ENCODE measurements at places on chromosomes 2 and 18.

GRCh38 chr2:239021651-239022436, 174.0 kb downstream of the TWIST2 start:
- no peak for DNase-seq

- DNase-seq, result no peak
These were observed 116.5 kb upstream of the FOSL2 start for GRCh38 chr2:28276076-28276618.

- DNase-seq, result no peak
These were observed 15.4 kb upstream of the STAT4 start for GRCh38 chr2:191166111-191166755.

GRCh38 chr2:225104321-225104720, 62.1 kb upstream of the DOCK10 start:
- DNase-seq, result no peak

DNA sequence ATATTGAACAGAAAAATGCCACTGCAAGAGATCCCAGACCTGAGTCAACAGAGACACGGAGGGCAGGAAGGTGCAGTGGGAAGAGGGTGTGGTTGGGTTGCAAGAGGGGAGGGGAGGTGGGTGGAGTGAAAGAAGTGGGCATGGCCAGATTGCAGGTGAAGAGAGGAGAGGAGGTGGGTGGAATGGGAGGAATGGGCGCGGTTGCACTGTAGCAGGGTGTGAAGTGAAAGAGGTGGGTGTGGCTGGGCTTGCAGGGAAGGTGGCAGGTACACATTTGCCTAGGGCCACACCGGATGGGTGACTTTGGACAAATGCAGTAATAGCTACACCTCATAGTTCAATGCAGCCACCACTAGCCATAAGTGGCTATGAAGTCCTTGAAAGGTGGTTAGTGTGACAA, 71.1 kb downstream of the DOCK10 start:
- DNase-seq, result no peak

GRCh38 chr2:118227698-118228508, 139.6 kb downstream of the INSIG2 start:
- DNase-seq, result no peak

- DNase-seq, result no peak
These were observed 11.8 kb upstream of the FN1 start for GRCh38 chr2:215447673-215448081.

- DNase-seq, result no peak
These were observed 194.9 kb downstream of the GALNT1 start for GRCh38 chr18:35776473-35776872.

DNA sequence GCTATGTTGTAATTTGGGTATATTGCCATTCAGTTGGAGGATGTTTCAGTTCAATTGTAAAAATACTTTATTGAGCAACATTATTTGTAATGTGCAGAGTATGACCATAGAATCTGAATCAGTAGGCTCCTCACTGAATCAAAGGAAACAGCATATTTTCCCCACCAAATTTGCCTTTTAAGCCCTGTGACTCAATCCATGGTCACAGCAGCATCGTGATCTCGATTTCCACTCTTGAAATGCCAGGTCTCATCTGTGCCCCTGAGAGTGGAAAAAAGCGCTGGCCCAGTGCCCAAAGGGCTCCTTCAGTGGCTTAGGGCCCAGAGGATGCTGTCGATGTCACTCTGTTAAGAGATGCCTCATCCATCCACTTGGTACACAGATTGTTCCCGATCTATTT, 57.5 kb downstream of the FHOD3 start:
- DNase-seq, result no peak

GRCh38 chr2:218023636-218024035, 20.8 kb upstream of the TNS1 start:
- DNase-seq, result peak; percentile 12

DNA sequence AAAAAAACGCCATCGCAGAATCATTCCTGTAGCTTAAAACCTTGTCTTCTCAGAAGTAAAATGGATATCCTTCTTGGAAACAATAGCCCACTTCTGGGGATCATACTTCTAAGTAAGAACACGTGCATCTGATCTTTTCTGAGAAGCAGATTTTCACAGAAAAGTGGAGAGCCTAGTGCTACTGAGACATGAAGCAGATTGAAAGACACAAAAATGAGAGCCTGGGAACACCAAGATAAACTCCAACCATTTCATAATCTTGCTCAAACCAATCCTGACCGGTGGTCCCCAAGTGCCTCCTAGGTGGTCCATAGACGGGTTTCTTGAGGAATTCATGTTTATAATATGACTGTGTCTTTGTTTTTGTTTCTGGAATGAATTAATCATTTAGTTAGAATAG, 191.2 kb downstream of the IRS1 start:
- DNase-seq, result no peak

- no peak for DNase-seq
These were observed 266.8 kb upstream of the SMIM21 start for GRCh38 chr18:75694292-75694691.

GRCh38 chr2:47205576-47206141, 50.6 kb upstream of the STPG4 start:
- DNase-seq, result peak; percentile 80

- no peak for DNase-seq
These were observed 4.5 kb downstream of the KIF3C start for GRCh38 chr2:25977768-25978167.

DNA sequence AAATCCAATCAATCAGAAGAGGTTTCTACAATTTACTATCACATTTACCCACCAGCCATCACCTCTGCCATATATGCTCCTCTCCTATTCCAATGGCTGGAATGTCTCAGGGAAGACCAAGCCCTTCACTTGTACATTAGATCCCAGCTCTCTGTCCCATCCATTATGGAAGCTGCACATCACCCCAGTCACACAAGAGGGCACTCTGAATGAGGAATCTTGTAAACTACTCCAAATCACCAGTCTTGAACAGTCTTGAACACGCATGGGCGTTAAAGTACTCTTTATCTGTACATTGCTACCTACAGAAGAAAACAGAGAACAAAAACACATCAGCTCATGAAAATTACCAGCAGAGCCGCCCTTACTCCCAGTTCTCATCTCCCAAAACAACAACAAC, 38.7 kb downstream of the ZC3H8 start:
- DNase-seq, result no peak

DNA sequence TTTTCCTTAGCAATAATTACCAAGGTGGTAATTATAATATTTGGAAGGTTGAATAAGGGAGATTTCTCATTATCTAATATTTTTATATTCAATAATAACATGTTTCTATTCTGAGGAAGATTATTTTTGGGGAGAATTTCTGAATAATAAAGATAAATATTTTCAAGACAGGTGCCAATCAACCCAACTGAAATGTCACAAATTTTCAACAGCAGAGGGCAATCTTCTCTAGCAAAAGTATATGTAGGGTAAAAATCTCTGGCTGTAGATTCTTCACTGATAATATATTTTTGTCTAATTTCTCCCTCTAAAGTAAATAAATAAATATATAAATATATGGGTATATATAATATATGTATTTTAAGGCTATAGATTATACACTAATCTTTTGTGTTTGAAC, 1187.2 kb upstream of the CRIM1 start:
- DNase-seq, result no peak

- DNase-seq, result peak; percentile 33
These were observed 35.7 kb upstream of the CABLES1 start for GRCh38 chr18:23099621-23100020.

DNA sequence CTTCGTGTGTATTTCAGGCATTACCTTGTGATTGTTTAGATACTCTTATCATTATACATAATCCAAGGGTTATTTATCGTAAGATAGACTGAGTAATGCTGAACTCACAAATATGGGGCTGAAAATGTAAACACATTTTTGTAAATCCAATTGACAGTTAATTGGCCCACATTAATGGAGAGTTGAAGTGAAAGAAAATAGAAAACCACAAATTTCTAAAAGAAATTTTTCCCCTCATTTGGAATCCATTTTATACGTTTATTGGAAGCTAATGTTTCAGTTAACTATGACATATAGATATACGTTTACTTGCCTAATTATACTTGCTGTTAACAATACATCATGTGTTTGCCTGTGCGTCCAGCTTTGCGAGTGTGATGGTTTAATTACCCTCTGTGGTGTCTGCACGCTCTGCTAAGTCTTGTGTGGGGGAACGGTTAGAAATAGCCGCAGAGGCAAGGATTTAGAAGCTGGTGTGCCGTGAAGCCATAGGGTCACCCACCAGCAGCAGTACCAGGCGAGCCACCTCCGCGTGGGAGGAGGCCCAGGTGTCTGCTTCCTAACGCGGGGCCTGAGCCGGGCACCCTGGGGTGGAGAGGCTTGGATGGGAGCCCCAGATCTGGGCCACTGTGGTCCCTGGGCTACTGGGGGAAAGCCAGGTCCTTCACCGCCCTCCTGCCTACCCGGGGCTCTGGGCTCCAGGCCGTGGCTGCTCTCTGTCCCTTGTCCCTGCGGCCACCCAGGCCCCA, 38.0 kb downstream of the TSHZ1 start:
- no peak for DNase-seq

GRCh38 chr18:73520229-73520628, 627.4 kb downstream of the FBXO15 start:
- DNase-seq, result no peak

- DNase-seq, result no peak
These were observed 42.3 kb downstream of the STPG4 start for GRCh38 chr2:47112665-47113435.

- DNase-seq, result no peak
These were observed 441.6 kb upstream of the RAB12 start for GRCh38 chr18:8167673-8168072.

- DNase-seq, result no peak
These were observed 4.5 kb upstream of the TMSB10 start for GRCh38 chr2:84900971-84901370.

DNA sequence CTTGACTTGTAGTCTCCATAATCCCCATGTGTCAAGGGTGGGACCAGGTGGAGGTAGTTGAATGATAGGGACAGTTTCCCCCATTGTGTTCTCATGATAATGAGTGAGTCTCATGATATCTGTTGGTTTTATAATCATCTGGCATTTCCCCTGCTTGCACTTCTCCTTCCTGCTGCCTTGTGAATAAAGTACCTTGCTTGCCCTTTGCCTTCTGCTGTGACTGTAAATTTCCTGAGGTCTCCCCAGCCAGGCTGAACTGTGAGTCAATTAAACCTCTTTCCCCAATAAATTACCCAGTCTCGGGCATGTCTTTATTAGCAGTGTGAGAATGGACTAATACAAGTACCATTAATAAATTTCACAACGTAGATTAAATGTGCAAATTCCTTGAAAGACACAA, 102.3 kb upstream of the EPB41L5 start:
- no peak for DNase-seq

DNA sequence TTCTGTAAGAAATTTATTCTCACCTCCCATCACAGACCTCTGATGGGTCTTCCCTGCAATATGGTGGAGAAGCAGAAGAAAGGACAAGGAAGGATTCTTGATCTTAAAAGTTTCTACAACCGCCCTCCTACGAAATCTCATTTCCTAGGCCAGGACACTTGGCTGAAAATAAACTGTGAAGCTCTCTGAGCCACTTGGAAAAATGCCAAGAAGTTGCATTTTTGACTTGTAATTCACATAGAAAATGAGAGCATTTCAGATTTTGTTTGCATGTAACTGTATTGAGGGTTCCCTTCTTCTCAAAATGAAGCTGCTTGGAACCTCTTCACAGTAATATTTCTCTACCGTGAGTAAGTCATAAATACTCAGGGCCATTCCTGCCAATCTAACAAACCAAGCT, 458.3 kb upstream of the SLC14A2 start:
- DNase-seq, result no peak

DNA sequence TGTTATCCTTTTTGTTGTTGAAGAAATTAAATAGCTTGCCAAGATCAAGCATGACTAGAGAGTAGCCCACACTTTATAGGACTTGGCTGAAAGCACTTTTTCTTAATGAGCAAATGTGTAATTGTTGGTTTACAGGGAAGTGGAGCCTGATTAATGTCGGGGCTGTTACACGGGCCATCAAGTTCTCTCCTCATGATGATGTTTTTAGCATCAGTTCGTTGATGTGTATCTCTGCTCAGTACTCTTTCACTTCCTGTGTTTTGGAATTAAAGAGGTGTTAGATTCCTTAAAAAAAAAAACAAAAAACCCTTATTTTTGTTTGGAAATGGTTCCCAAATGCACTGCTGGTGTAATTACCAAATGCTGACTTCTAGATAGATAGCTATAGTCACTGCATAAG, 114.2 kb downstream of the PTPRM start:
- DNase-seq, result no peak

DNA sequence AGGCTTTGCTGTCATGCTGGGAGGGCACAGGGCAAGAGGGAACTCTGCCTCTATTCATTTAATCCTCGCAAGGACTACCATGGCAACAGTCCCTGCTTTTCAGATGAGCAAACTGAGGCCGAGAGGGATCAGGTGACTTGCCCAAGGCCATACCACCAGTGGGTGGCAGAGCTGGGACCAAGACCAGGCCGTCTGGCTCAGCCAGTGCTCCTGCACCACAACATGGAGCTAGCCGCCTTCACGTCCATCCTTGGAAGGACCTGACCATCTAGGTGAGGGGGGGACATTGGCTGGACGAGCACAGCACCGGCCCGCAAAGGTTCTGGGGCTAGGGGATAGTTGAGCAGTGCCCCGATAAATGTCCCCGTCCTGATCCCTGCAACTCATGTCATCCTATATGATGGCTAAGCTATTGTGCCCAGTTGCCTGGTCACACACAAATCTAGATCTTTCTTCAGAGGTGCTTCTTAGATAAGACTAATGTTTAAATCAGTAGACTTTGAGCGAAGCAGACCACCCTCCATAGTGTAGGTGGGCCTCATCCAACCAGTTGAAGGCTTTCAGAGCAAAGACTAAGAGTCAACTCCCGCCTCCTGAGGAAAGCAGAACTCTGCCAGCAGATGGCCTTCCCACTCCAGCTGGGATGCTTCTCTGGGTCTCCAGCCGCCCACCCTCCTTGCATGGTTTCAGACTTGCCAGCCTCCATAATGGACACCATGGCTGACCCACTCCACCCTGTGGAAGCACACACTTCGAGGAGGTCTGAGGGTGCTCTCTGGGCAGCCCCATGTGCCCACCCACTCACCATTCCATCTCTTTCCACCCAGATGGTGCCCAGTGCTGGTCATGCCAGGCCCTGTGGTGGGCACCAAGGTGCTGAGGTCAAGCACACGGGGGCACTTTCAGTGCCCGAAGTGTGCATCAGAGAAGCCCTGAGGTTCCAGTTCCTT, 214.8 kb upstream of the RAB6C start:
- DNase-seq, result peak; percentile 56

DNA sequence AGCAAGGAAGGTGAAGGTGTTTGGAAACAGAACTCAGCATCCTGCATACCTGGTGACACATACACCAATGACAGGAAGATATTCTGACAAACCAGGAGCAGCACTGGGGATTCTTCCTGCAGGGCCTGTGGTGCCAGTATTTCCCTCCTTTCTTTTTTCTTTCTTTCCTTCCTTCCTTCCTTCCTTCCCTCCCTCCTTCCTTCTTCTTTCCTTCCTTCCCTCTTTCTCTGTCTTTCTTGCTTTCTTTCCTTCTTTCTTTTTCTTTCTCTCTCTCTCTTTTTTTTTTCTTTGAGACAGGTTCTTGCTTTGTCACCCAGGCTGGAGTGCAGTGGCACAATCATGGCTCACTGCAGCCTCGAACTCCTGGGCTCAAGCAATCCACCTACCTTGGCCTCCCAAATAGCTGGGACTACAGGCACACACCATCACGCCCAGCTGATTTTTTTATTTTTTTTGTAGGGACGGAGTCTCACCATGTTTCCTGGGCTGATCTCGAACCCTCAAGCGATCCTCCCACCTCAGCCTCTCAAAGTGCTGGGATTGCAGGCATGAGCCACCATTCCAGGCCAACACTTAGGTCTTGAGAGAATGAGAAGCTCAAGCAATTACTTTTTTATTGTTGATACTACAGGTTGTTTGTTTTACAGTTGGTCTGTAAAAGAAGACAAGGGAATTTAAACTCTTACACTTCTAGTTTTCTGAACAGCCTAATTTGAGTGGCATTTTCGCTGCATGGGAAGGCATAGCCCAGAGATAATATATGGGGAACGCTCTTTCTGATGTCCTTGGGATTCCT, 54.7 kb upstream of the GATA6 start:
- no peak for DNase-seq
